ENCODE measurements at places on chromosomes 2 and 18. TPM values are rescaled to one million over a fixed set of nuclear protein-coding genes. Genes with fewer than 3 reads are reported as not detected.

STEAP3 gene
- 10.9 TPM for polyA plus RNA-seq

PLGLB2 gene
- not detected for polyA plus RNA-seq

DES gene
- polyA plus RNA-seq, result 9.7 TPM

CAPN14 gene
- not detected for polyA plus RNA-seq

CLEC4F gene
- polyA plus RNA-seq, result not detected

ANKRD30B gene
- polyA plus RNA-seq, result not detected

- no peak for DNase-seq
Measured at GRCh38 chr2:159035790-159036411, 67.5 kb downstream of the TANC1 start.

DNA sequence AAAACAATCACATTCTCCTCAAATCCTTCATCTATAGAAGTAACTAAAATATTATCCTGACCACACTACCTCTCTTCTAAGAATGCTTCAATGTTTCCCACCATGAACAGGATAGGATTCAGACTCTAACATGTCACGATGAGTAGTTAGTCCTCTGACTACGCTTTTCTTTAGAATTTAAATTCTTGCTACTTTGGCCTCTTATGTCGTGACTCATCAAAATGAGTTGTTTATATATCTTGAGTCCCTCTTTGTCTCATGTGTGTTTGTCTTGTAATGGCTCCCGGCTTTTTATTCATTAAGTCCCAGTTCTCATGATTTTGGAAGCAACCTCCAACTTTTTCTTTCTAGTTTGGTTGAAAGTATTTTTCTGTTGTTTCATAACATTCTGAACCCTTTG lies 1289.2 kb downstream of the DSC3 start:
- no peak for DNase-seq

DNA sequence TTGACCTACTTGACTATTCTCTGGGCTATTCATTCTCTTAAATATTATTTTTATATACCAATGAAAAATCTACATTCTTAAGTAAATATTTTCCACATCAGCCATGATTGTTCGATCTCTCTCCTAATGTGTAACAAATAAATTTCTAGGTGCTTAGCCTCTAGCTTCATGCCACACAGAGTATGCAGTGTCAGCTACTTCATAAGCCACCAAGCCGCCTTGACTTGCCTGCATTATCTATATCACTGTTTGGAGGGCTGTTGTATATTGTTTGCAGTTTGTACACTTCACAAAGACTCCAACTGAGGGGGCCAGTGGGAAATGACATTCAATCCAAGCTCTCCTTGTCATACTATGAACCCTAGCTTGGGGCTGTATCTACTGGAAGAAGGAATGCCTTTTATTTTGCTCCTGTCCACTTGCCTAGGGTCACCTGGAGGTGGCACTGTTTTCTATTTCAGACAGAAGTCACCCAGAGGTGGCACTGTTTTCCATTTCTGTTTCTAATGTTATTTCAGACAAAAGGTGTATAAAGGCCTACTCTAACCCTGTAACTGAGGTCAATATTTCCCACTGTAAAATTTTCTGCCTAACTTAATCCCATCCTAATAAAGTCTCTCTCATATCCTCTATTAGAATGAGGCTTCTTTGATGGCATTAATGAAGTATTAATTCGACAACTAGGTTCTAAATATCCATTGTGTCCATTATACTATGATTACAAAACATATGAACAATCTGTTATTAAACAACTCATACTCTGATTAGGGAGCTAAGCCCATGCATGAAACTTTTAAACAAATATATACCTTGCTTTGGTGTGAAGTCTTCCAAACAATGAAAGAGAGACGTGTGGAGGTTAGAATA lies 36.4 kb downstream of the COL5A2 start:
- no peak for DNase-seq

DNA sequence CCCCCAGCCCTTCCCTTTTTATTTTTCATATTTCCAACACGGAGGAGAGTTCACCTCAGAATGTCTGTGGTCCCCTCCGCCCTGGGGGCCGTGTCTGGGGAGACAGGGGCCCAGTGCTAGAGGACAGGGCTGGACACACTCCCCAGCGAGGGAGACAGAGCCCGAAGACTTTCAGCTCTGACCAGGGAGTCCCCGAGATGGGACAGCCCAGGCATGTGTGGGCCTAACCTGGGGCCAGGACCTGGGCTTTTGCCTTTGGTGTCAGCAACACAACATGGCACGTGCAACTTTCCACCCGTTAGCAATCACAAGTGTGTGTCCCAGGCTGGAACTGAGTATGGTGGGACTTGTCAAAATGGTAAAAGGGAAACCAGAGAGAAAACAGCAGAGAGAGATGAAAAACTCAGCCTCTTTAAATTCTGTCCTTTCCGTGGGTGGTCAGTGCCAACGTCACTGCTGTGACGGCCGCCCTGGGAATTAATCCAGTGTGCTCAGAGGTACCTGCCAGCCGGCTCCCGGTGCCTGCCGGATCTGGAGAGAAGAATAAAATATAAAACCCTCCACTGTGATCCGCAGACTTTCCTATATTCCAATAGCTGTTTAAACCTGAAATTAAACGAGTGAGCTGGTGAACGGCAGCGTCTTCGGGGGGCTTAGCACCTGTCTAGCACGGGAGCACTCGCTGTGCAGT lies 245.8 kb downstream of the EIPR1 start:
- peak; percentile 51 for DNase-seq

DNA sequence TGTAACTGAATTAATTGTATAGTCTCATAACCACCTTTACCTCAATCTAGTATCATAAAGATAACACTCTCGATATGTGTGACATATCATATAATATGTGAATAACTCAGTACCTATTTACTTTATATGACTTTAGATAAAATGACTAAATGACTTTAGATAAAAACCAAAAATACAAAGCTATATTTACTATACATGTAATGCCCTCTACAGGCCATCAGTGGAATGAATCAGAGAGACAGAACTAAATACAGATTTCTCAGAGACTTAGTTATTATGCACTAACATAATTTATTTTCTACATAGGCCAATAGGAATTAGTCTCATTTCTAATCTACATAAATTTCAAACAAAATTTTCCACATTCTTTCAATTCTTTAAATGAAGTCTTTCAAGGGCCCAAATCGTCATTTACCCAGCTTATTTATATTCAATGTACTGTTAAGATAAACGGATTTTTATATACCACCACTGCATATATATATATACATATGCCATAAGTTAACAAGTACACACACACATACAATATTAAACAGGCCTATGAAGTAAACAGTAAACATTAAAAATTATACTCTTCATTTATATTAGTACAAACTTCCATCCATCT lies 219.9 kb downstream of the EXOC6B start:
- DNase-seq, result peak; percentile 4

DNA sequence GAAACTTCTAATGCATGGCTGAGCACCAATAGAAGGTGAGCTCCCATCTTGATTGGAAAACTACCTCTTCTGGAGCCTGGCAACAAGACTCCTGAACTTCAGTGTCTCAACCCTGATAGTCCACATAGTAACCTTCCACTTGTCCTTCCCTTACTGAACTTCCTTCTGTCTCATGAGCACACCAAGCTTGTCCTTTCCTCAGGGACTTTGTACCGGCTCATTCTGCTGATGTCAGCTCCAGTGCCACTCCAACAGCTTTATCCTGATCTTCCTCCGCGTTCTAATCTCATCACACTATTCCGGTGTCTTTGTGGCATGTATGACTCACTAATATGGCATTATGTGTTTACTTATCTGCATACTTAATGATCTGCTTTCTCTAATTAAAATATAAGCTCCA lies 862.0 kb upstream of the ID2 start:
- no peak for DNase-seq

DNA sequence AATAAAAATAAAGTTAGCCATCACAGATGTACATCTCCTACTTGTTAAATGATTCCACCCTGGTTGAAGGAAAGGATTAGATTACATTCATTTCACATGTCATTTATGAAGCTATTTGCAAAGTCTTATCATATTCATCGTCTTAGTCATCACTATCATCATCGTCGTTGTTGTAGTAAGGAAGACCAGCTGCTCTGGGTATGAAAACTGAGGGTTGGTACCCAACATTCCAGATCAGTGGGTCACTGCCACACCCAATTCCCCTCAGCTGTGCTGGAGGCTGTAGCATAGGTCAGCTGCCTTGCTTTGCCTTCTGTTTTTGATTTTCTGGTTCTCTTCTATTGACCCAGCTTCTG lies 20.9 kb upstream of the CCBE1 start:
- DNase-seq, result no peak

- DNase-seq, result no peak
Measured at GRCh38 chr2:64742678-64743077, 89.0 kb upstream of the SERTAD2 start.

- DNase-seq, result no peak
Measured at GRCh38 chr18:58223717-58224424, 179.8 kb downstream of the NEDD4L start.

GRCh38 chr2:149860276-149860921 lies 272.8 kb upstream of the MMADHC start:
- no peak for DNase-seq

- DNase-seq, result peak; percentile 43
Measured at GRCh38 chr2:169452080-169452479, 27.2 kb upstream of the BBS5 start.

DNA sequence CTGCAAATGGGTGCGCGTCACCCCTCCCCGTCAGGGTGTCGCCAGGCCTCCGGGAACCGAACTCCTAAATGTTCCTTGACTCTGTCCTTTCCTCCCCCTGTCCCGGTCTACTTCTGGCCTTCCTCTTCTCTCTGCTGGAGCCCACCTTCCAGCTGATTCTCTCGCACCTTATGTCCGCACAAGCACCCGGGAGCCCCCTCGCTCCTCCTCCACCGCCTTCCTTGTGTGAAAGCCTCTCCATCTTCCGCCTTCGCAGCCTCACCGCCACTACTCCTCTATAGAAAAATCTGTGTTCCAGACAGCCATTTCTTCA lies 627 bp upstream of the KIF3C start:
- no peak for DNase-seq
